NCI-H1436 treated with DMSO at 0.1 percent for 48 hours (cell line): ENCODE measurements at places on chromosomes 5 and 9.

- no peak for DNase-seq
Measured at GRCh38 chr5:42274913-42275312, 148.3 kb upstream of the GHR start.

- DNase-seq = no peak
Measured at GRCh38 chr5:134595458-134595838, 37.2 kb downstream of the SAR1B start.

DNA sequence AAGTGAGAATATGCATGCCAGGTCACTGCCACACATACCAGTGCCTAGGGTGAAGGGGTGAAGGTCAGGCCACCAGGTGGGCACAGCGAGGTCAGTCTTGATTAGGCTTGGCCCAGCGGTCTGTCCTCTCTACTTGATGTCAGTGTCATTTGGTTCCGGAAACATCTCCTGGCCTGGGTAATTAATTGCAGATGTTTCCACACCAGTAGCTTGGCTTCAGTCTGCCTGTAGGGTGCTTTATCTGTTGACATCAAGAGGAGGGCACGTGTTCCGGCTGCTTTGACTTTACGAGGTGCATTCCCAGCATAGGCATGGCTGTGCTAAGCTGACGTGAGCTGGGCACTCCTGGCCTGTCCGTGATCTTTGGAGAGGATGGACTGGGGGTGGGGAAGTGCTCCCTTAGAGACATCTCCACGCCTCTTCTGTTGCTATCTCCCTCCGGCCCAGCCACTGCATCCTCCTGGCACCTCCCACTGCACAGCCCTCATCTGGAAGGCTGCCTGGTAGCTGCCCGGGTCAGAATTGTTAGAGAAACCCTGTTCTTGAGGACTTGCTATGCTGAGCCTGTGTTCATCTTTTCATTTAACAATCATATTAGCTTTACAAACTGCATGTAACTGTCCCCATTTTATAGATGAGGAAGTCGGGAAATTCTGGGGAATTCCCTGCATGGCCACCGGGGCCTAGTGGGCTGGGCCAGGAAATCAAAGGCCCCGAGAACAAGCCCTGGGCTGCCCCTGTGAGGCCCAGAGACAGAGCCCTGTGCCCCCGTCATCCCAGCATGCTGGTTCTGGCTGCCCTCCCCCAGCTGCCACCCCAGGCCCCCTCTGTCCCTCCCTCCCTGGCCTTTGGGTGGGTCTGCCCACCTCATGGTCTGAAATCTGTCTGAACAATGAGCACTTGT lies 29.1 kb downstream of the JADE2 start:
- DNase-seq = no peak

DNA sequence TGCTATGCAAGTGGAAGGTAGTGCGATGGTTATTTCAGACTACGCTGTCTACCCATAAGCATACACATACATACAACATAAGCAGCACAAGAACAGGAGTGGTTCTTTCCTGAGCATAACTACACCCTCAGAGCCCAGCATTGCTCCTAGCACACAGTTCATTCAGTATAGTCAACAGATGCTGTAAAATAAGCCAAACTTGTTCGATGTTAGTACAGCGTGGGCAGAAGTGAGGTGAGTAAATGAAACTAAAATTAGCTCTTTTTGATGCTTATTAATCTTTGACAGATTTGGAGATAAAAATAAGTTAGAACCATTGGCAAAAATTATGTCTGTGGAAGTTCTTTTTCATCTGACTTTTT lies 47.8 kb downstream of the S1PR3 start:
- DNase-seq = no peak

DNA sequence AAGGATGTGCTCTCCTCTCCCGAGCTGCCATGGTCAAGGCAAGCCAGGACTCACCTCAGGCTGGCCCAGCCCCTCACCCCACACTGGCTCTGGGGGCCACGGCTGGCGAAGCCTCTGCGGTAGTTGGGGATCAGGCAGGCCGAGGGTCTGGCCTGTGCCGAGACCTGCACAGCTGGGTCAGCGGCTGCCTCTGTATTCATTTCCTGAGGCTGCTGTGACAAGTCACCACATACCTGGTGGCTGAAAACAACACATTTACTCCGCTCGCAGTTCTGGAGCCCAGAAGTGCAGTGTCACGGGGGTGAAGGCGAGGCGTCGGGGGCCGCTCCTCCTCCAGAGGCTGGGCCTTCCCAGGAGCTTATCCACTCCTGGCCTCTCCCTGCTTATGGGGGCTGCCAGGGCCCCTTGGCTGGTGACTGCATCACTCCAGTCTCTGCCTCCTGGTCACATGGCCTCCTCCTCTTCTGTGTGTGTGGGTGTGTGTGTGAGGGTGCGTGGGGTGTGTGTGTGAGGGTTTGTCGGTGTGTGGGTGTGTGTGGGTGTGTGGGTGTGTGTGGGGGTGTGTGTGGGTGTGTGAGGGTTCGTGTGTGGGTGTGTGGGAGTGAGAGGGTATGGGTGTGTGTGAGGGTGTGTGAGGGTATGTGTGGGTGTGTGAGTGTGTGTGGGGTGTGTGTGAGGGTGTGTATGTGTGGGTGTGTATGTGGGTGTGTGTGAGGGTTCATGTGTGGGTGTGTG lies 3.2 kb upstream of the SCGB3A1 start:
- DNase-seq = no peak

DNA sequence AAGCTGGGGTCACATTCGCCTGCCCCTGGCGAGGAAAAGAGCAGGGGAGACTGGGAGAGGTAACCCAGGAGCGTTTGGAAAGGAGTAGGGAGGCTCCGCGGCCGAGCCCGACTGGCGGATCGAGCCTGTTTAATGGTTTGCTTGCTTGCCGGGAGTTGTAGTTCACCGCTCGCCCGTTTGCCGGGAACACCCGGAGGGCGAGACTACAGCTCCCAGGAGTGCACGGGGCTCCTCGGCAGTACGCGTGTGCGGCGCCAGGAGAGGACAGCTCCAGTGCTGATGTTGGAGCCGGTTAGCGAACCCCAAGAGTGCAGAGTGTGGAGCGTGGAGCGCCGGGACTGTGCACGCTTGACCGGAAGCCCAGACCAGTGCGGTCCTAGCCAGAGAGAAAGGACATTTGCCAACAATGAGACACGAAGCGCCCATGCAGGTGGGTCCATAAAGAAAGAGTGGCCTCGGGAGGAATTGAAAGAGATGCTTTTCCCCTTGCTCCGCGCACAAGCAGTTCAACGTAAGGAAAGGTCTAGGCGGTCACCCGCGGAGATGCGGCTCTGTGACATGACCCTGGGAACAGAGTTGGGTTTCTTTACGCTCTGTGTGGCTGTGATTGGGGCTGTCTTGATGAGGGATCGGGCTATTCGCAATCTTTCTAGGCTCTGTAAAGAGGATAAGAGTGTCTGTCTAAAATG lies at the start of gene RAB3C:
TSS of gene RAB3C (plus strand) at position 273 of the 689 bp plus-strand sequence. CDS start at position 407, 134 bp downstream.
- peak; percentile 64 for DNase-seq

DNA sequence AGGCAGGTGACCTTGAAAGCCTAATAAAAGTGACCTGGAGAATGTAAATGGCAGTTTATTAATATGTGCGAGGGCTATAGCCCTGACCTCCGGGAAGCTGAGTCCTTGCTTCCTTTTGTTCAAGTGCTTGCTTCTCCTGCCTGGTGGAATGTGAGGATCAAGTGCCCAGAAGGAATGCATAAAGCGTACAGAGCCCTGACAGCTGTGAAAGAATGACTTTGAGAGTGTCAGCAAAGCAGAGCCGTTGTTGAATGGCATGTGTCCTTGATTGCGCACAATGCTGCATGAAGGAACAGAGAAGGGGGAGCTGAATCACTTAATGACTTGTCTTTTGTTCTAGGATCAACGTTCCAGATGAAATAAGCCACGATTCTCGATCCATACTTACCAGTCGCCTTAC lies 133.0 kb downstream of the SLF1 start:
- DNase-seq = no peak

DNA sequence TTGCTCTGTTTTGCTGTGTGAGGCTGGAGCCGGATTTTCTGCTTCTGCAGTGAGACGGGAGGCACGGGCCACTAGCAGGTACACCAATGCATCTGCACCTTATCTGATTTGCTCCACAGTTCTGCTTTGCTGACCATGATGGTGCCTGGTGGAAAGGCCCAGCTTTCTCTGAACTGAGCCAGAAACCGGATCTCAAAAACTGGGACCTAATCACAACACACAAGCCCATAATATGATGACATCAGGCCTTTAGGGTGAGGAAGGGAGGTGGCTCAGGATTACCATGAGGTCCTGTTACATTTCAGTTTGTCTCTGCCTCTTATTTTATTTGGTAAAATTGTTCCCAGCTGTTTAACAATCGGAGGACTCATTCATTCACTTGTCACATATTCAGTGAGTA lies 49.8 kb downstream of the FGF1 start:
- no peak for DNase-seq
